ENCODE measurements at places on chromosomes 5 and 9. TPM values are rescaled to one million over a fixed set of nuclear protein-coding genes. Genes with fewer than 3 reads are reported as not detected.

DNA sequence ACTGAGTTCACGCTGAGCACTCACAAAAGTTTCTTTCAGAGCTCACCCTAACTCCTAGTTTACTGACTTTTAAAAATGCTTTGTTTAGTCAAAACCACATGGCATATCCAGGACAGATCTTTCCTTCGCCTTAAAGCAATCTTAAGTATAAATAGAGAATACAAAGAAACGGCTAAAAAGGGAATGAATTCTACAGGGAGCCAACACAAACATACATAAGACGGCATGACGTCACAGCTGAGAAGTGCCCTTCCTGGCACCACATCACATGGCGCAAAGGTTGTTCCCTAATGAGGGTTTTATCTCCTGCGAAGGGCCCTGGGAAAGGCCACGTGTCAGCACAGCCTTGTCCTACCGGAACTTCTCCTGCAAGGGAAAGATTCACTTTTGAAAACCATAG lies 141.3 kb downstream of the IRX1 start:
- no peak for DNase-seq

DNA sequence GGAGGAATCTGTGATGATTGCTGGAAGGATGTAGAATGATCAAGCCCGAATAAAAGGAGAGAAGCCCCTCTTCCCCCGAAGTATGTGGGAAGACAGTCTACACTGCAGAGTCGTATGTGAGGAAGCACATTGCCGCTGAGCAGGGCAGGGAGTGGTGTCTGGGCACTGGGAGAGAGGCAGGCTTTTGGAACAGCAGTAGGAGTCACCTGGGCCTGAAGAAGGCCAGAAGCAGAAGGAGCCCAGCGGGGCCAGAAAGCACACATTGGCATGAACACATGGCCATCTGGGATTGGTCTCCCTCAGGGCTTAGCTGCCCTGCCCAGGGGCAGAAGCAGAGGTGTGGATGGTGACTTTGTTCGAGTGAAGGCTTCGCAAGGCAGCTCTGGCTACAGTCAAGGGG lies 162.8 kb downstream of the ERCC6L2 start:
- DNase-seq: no peak

The SLC6A3 gene
- total RNA-seq: not detected

DNA sequence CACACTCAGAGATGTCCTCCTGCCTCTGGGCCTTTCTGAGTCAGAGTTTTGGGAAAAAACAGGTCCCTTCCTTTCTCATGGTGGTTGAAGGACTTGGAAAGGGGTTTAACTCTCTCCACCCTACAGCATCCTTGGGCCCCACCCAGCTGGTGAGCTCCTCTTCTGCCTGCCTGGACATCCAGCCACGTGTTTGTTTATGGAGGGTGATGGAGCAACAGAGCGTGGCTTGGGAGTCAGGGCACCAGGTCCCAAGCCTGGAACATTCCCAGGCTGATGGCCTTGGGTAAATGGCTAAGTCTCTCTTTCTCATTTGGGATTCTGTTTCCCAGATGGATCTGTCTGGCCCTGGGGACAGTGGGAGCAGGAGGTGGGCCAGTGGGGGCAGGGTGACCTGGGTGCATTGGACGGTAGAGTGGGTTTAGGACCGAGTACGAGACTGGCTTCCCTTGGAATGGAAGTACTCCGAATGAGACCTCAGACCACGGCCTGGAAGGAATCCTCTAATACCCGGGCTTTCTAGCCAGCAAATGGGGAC lies 141.1 kb upstream of the IRX2 start:
- DNase-seq: no peak

The SH2D3C gene
- 0.18 TPM for total RNA-seq

GRCh38 chr5:150164211-150164980 lies 2.2 kb upstream of the CDX1 start:
- peak; percentile 60 for DNase-seq

The SLC1A1 gene
- 41.7 TPM for total RNA-seq

The ANKRD34B gene
- total RNA-seq: not detected

The FEM1C gene
- total RNA-seq: 31.7 TPM

GRCh38 chr5:126438267-126438666 lies 15.1 kb downstream of the GRAMD2B start:
- DNase-seq: no peak

The NMUR2 gene
- not detected for total RNA-seq

GRCh38 chr5:40904205-40904993 lies 4.9 kb upstream of the C7 start:
- peak; percentile 93 for DNase-seq

DNA sequence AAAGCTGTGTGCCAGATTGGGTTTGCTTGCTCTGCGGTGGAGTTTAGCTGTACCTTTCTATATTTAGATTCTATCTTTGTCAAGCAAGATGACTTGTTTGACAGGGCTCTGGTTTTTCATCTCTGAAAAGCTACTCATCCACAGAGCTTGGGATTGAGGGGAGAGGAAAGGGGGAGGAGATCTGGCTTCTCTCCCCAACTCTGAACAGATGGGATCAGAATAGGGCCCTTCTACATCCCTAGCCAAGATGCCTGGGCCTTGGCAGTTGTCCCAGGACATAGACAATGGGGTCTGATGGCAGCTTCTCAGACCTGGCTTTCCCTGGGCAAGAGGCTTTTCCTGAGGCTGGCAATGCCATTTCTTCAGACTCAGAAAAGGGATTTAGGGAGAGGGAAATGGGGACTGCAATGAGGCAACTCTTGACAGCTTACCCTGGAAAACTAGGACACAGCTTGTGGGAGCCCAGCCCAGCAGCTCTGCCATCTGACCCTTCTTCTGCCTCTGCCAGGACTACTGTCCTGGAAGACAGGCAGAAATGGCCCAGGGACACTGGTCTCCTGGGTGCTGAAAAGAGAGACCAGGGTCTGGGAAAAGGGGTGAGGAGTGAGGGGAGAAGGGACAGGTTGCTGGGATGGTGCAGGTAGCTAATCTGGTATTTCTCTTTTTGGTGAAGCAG lies 50.2 kb upstream of the ASTN2 start:
- no peak for DNase-seq

DNA sequence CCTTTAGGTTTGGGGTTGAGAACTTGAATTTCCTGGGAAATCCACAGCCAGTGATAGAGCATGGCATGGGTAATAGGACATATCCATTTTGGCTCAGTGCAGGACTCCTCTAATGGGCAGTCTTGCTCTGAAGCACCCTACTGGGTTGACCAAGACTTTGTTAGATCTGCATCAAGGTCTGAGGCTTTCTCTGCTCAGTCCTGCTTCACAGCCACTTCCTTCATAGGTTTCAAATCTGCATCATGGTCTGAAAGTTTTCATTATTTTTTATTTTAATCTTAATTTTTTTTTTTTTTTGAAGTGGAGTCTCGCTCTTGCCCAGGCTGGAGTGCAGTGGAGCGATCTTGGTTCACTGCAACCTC lies 36.5 kb downstream of the KIF2A start:
- no peak for DNase-seq

The TAL2 gene
- not detected for total RNA-seq

DNA sequence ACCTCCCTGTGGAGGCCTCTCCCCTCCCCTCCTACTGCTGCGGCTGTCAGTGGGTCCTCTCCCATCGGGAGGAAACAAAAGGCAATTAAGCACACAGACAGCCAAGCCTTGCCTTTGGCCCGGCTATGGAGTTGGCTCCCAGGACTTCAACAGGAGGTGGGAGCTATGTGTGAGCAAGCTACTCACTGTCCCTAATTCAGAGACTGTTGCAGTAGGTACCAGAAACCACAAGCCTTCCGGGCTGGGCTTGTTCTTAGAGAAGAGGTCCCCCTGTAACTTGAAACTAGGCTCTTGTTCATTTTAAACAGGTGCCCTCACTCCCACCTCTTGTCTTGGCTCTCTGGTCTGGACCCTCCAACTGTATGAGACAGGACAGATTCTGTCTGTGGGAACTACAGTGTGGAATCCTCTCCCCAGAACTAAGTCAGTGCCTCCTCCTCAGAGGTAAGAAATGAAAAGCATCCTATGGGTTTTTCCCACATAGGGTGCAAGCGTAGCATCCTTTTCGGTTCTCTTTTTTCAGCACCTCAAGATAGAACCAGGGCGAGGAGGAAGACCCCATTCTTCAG lies 561.1 kb downstream of the EBF1 start:
- DNase-seq: no peak

DNA sequence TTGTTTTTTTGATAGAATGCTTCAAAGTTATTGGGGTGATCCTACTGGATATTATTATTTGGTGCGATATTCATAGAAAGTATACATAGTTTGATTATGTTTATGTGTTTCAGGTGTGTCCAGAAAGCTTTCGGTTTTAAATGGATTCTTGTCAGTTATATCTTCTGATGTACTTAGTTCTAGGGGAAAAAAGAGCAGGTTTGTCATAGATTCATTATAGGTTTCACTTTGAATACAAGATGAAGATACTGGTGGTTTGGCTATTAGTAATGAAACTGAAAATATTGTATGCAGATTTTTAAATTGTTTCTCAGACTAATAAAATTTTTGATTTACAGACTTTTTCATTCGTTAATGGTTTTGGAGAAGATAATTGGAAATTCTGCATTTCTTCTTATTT lies 98.9 kb downstream of the MAN2A1 start:
- DNase-seq: no peak

DNA sequence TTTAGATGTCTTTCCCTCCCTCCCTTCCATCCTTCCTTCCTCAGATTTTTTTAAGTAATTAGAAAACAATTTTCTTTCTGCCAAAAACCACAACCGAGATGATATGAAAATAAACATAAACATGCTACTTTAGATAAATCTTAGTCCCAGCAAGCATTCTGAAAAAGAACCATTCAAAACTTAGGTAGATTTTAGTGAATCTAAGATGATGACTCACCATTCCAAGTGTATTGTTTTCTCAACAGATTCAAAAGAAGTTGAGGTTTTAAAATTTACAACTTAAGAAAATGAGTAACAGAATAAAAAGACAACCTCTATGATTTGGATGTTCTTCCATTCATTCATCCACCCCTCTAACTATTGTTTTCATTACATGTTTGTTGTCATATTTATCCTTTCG lies 465.1 kb downstream of the PDE4D start:
- no peak for DNase-seq

DNA sequence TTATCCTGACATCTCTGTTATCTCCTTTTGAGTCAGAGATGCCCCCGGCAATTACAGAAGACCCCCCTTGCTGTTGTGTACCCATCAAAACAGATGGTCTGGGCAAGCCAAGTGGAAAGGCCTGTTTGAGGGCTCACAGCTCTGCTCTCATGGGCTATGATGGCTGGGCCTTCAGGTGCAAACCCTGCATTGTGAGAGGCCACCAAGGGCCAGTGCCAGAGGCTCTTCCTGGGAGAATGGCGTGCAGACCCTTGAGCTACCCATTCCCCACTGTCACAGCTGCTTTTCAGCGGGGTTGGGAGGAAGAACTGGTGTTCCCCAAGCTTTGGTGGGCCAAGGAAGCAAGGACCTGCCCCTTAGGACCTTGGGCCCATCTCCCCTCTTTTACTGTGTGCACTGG lies 174.7 kb upstream of the PPP1R26 start:
- DNase-seq: no peak

DNA sequence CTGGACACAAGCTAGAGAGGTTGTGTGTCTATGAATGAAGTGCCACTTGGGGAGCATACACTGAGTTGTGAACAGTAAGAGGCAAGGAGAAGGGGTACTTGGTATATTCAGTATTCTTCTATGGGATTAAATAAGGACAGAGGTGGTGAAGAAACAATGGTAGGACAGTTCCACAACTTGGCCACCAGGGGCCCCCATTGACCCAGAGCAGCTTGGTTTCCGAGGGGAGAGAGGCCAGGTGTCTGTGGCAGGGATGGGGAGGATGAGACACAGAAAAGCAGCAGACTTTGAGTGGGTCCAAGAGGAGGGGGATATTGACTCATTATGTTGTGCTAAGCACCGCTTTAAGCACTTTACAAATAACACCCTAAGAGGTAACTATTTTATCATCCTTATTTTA lies 220.6 kb downstream of the MELK start:
- no peak for DNase-seq

The NKD2 gene
- total RNA-seq: 0.81 TPM

The TMEM161B gene
- 10.4 TPM for total RNA-seq

DNA sequence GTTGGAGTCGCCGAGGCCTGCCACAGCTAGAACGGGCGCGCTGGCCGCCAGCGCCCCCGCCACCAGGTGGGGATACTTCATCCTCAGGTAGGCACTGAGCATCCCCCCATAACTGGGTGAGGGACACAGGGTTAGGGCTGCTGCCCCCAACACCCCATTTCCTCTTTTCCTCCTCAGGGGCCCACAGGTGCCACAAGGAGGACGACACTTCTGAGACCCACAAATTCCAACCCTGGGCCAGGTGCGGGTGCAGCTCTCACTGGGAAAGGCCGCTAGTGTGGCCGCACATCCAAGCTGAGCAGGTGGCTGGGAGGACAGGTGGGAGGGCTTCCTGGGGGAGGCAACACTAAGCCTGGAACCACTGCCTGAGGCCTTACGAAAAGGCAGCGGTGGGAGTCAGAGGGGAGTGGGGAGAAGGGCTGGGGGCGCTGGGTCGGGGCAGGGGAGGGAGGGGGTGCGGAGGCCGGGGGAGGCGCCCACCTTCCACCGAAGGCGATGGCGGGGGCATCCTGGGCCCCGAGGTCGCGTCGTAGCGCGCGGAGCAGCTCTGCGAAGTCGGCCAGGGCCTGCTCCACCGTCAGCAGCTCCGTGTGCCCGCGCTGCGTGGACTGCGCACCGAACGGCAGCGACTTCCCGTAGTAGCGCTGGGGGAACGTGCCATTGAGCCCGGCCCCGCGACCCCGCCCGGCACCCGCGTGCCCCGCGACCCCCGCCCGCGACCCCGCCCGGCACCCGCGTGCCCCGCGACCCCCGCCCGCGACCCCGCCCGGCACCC lies 961 bp downstream of the DPP7 start:
- peak; percentile 12 for DNase-seq

DNA sequence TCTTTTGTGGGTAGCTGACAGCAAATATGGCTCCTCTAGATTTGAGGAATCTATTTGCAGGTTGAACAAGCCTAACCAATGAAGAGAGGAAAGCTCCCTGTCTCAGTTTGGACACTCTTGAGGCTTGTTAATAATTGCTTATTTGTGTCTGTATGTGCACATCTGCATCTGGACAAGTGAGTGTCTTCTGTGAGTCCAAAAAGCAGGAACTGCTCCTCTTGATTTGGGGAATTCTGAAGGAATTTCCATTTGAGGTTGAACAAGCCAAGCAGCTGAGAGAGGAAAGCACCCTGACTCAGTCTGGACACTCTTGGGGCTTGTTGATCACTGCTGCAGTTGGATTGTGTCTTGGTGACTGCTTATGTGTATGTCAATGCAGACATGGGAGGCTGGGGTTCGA lies 211.6 kb downstream of the DTWD2 start:
- no peak for DNase-seq

The TSPAN17 gene
- 29.0 TPM for total RNA-seq

GRCh38 chr5:93346301-93346700 lies 234.7 kb downstream of the NR2F1-AS1 start:
- no peak for DNase-seq

The SLC45A2 gene
- total RNA-seq: 0.09 TPM

The LOX gene
- total RNA-seq: 193 TPM

DNA sequence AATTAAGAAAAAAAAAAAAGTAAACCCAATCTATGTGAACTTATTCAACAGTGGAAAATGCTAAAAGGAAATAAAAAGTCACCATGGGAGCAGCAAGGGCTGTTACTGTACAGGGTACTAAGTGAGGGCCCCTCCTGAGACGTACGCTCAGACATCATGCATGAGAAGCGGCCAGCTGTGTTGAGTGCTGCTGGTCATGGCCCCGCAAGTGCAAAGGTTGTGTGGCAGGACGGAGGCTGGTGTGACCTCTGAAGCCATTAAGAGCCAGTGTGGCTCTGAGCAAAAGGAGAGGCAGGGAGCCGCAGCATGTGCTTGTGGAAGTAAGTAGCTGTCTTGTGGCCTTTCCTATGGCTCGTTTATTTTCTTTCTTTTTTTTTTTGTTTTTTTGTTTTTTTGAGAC lies 3.1 kb upstream of the ZNF79 start:
- no peak for DNase-seq
